ENCODE measurements at places on chromosomes 12 and 14.

GRCh38 chr14:91929700-91930099 is 17.8 kb downstream of the FBLN5 start:
- no peak for DNase-seq

GRCh38 chr12:119725523-119725922 is 57.6 kb downstream of the PRKAB1 start:
- no peak for DNase-seq

DNA sequence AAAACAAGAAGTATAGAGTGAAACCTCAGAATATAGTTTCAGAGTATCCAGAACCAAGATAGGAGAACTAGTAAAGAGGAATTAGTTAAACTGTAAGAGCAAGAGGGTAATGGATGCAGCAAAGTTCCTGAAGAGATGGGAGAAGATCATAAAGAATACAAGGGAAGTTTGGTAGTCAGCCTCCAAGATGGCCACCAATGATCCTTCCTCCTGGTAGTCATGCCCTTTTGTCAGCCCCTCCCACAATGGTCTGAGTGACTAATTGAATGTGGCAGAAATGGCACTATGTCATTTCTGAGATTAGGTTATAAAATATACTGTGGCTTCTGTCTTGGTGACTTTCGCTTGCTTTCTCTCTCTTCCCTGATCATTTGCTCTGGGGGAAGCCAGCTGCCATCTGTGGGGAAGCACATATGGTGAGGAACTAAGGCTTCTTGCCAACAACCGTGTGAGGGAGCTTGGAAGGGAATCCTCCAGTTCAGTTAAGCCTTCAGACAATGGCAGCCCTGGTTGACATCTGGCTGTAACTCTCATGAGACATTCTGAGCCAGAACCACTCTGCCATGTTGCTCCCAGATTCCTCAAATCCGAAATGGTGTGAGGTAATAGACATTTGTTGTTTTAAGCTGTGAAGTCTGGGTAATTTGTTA is 55.3 kb upstream of the AMN1 start:
- no peak for DNase-seq

GRCh38 chr12:31715283-31715825 is 13.5 kb downstream of the AMN1 start:
- DNase-seq: no peak

DNA sequence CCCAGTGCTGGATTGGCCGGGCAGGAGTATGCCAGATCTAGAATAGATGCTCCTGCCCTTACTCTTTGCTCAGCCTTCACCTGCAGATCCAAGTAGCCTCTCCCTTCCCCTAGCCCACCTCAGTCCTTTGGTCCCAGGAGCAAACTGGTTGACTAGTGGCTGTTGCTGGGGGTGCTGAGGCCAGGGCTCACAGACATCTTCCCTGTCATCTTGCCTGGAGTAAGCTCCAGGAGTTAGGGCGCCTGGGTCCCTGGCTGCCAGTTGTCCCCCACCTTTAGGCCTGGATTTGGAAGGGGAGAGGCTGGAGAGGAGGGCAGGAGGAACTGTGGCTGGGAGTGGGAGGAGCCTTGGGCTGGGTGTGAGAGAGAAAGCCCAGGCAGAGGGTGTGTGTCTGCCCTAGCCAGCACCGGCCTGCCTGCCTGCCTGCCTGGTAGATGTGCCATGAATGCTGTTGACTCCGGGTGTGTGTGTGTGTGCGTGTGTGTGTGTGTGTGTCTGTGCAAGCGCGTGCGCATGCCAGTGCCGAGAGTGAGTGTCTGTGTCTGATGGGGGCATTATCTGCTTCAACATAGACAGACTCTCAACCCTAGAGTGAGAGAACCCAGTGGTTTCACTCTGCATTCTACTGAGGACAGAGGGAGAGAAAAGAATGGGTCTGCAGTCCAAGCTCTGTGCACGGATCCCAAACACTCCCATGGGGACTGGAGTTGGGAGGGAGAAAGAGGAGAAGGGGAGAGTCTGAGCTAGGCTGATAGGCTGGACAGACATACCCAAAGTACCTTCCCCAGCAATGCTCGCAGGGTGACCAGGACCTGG is 845 bp upstream of the RARG start:
- DNase-seq: no peak

GRCh38 chr14:66069036-66069435 is 417.1 kb upstream of the CCDC196 start:
- DNase-seq: no peak

GRCh38 chr12:109541413-109541726 is 31.9 kb downstream of the MMAB start:
- DNase-seq: no peak

GRCh38 chr14:24232645-24233537 is at the start of gene GMPR2:
Gene GMPR2, plus strand, starts transcription at chr14:24232929. Its CDS starts 325 bp downstream, at chr14:24233254.
- DNase-seq: no peak

- DNase-seq: no peak
These were observed 50.0 kb downstream of the PPFIBP1 start for GRCh38 chr12:27573972-27574371.

GRCh38 chr12:51369581-51369980 is 21.6 kb downstream of the GALNT6 start:
- no peak for DNase-seq

DNA sequence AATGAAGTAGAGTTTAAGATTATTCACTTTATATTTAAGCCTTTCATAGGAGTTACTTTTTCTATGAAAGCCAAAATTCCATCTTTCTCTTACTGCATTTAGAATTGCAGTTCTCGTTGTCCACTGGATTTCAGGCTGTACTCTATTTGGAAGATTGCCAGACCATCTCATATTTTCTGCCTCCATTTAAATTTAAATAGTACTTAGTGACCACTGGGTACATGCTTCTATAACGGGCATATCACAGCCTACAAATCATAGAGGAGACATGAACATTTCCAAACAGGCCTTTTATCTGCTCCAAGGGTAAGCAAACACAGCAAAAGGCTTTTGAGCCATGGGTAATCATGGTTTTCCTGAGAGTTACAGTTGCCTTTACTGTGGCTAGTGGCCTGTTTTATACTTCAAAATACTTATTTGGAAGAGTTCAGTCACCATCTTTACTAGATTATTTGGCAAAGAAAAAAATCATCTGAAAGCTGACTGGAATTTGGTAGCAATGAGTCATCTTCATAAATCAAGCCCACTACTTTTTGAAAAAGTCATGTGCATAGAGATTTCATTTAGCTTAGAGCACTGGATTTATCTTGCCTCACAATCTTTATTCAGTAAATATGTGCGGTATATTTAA is 15.7 kb downstream of the ANO6 start:
- DNase-seq: no peak

- no peak for DNase-seq
These were observed 411.0 kb upstream of the SOX5 start for GRCh38 chr12:24360461-24360860.

GRCh38 chr14:61342932-61343331 is 21.6 kb downstream of the PRKCH start:
- no peak for DNase-seq
